ENCODE measurements at places on chromosomes 13 and 19.

DNA sequence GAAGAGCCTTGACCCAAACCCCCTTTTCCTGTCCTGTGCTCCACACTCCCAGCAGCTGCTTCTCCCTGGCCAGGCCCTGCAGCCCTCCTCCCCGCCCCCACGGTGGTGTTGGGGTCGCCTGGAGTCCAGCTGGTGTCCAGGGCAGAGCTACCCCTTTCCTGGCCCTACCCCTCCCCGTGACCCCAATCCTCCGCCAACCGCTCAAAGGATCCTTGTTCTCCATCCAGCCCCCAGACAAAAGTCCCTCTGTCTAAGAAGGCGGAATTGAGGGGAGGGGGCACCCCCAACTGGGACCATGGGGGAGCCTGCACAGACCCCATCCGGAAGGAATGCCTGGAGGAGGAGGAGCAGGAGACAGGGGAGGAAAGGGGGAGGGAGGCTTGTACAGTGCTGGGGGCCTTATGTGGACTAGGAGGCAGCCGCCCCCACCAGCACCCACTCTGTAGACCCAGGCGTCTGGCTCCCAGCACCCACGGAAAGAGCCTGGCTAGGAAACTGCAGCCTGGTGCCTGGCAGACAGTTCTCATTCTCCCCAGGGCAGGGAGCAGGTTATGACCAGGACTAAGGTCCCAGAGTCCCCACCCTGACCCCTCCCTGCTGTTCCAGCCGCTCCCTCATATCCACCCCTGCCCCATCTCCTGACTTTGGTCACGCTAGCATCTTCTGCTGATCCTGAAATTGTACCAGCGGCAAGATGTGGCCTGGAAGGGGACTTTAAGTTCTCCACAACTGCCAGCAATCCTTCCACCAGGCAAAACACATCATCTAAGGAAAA, at the start of gene FXYD3:
Gene FXYD3 (plus strand): TSS at position 647 of the 775 bp plus-strand sequence. CDS start 3,554 bp downstream, outside the sequence.
- H3K4me3 ChIP-seq = no peak within 1 kb of the TSS
- H3K27ac ChIP-seq = no peak within 1 kb of the TSS
- no peaks in the 10 kb centered on the region for H3K36me3 ChIP-seq
- H3K27me3 ChIP-seq = peaks cover 7% of the 10 kb centered on the region

DNA sequence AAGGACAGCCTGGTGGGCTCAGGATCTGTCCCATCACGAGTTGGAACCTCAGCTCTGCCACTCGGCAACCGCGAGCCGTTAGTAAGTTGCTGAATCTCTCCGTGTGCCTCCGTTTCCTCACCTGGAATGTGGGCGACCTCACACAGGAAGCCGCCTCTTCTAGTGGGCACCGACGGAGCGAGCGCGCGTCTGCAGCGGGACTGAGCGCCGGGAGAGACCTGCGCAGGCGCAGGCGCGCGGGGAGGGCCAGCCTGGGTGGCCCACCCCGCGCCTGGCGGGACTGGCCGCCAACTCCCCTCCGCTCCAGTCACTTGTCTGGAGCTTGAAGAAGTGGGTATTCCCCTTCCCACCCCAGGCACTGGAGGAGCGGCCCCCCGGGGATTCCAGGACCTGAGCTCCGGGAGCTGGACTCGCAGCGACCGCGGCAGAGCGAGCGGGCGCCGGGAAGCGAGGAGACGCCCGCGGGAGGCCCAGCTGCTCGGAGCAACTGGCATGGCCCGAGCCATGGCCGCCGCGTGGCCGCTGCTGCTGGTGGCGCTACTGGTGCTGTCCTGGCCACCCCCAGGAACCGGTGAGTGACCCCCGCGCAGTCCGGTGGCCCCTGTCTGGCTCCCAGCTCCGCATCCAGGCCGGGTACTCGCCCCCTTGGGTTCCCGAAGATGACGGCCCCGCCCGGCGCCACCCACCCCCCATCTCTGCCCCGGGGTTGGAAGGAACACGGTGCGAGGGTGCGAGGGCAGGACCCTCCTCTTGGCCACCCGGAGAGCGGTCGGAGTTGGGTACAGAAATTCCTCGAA, at the start of gene PVR:
Gene PVR (plus strand): TSS at position 306 of the 797 bp plus-strand sequence. CDS start 187 bp downstream, at position 493.
- peak within 1 kb of the TSS; percentile 84 for H3K4me3 ChIP-seq
- no peaks in the 10 kb centered on the region for H3K36me3 ChIP-seq
- H3K4me1 ChIP-seq = no peaks in the 10 kb centered on the region
- peaks cover 21% of the 10 kb centered on the region for H3K27me3 ChIP-seq
- H3K27ac ChIP-seq = no peak within 1 kb of the TSS

DNA sequence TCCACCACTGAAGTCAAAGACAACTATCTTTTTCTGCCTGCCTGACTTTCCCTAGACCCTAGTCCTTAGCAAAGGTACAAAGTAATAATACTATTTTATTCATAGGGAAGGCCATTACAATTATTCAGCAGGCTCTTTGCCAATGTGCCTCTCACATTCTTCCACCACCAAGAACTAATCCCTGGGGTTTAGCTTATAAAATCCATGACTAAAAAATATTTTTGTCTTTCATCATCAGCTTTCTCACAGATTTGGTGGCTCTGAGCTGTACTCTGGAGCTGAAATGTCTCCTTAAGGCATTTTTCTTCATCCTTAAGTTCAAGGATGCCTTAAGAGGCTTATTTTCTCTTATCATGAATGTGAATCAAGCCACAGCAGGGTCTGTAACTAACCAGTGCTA, 96.1 kb downstream of the OXGR1 start:
- H3K27ac ChIP-seq = no peak overlapping the region
- no peaks in the 10 kb centered on the region for H3K36me3 ChIP-seq
- no peaks in the 10 kb centered on the region for H3K4me1 ChIP-seq
- H3K27me3 ChIP-seq = no peaks in the 10 kb centered on the region
- DNase-seq = no peak

DNA sequence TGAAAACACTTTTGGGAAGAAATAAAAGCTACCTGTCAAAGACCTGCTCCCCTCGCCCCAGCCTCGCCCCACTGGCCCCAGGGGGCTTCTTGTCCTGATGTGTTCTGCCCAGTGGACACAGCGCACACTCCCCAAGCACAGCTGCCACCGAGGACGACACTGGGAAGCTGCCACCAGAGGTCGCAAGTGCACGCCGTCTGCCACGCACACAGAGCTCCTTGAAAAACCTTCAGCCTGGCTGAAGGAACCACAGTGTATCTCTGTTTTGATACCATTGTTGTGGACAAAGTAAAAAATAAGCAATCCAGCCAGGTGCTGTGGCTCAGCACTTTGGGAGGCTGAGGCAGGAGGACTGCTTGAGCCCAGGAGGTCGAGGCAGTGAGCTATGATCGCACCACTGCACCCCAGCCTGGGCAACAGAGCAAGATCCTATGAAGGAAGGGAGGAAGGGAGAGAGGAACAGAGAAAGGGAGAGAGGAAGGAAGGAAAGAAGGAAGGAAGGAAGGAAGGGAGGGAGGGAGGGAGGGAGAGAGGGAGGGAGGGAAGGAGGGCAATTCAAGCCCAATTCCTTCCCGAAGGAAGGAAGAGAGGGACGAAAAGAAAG, 57.3 kb downstream of the CEBPG start:
- H3K27me3 ChIP-seq = peaks cover 2% of the 10 kb centered on the region
- peaks cover 6% of the 10 kb centered on the region for H3K4me1 ChIP-seq
- H3K4me3 ChIP-seq = no peak overlapping the region

- H3K27ac ChIP-seq = no peak overlapping the region
- no peak overlapping the region for H3K4me3 ChIP-seq
- H3K4me1 ChIP-seq = no peaks in the 10 kb centered on the region
- DNase-seq = no peak
- H3K36me3 ChIP-seq = no peaks in the 10 kb centered on the region
Measured at GRCh38 chr13:67318398-67318797, 88.3 kb upstream of the PCDH9 start.

DNA sequence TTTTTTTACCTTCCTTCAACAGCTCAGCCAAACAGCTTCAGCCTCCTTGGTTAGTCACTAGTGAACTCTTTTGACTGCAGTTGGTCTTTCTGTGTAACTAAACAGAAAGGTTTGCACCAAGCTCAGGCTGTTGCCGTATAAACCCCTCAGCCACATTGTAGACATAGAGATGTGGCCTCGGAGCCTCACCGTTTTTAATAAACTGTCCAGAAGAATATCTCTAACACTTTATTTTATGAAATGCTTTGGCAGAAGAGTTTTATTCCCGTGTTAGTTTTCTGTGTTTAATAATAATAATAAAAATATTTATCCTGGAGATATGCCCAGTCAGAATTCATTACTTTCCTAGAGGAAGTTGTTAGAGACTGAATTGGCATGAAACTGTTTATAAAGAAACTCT, 171.7 kb upstream of the MAB21L1 start:
- DNase-seq = no peak
- H3K27me3 ChIP-seq = peaks cover 4% of the 10 kb centered on the region
- no peaks in the 10 kb centered on the region for H3K36me3 ChIP-seq
- H3K4me3 ChIP-seq = no peak overlapping the region
- H3K4me1 ChIP-seq = no peaks in the 10 kb centered on the region

- H3K4me3 ChIP-seq = no peak overlapping the region
- H3K27me3 ChIP-seq = peaks cover 22% of the 10 kb centered on the region
- DNase-seq = no peak
- H3K4me1 ChIP-seq = no peaks in the 10 kb centered on the region
Measured at GRCh38 chr19:50199259-50199555, 4.2 kb upstream of the MYH14 start.

GRCh38 chr13:43094901-43095300, 71.5 kb downstream of the DNAJC15 start:
- H3K4me3 ChIP-seq = no peak overlapping the region
- peak overlapping the region; percentile 37 for H3K27ac ChIP-seq
- H3K27me3 ChIP-seq = no peaks in the 10 kb centered on the region
- peaks cover 24% of the 10 kb centered on the region for H3K36me3 ChIP-seq
- DNase-seq = no peak

GRCh38 chr13:51158365-51158764, 47.3 kb upstream of the C13orf42 start:
- DNase-seq = no peak
- H3K27ac ChIP-seq = no peak overlapping the region
- H3K27me3 ChIP-seq = peaks cover 4% of the 10 kb centered on the region
- peaks cover 16% of the 10 kb centered on the region for H3K4me1 ChIP-seq
- H3K4me3 ChIP-seq = no peak overlapping the region

DNA sequence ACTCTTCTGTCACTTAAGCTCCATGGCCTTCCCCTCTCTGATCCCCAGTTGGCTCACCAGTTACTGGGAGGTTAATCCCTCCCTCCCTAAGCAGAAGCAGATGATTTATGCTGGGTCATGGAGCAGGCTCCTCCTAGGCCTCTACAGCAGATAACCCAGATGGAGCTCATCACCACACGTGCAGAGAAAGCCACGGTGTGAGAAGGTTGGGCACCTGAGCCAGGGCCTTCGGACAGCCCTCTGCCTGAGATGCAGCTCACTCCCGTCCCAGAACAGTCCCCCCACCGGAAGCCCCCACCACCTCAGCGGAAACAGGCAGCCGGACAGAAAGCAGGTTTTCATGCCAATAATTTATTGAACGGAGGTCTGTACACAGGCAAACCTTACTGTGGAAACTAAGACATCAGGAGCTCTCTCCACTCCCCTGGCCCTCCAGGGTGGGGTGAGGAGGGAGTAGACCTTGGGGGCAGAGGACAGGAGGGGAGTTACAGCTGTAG, 9.8 kb downstream of the ZNF526 start:
- H3K4me1 ChIP-seq = peaks cover 15% of the 10 kb centered on the region
- no peak overlapping the region for H3K4me3 ChIP-seq
- H3K27me3 ChIP-seq = no peaks in the 10 kb centered on the region
- DNase-seq = no peak
- H3K27ac ChIP-seq = no peak overlapping the region
- H3K36me3 ChIP-seq = peaks cover 46% of the 10 kb centered on the region

DNA sequence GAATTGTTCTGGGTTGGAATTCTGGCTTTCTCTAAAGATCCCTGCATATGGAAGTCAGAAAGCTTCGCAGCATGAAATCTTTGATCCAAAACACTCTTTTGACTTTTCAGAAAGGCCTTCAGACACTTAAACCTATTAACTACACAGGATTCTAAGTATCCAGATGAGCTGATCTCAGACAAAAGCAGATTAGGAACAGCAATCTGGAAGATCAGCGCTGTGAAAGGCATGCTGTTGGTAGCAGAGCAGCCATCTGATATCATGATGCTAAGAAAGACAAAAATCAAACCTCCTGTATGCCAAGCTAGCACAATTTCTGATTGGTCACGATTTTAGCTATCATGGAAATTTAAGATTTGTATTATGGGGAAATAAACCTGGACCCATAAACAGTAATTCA, 589.9 kb downstream of the GPC5 start:
- H3K27ac ChIP-seq = no peak overlapping the region
- no peaks in the 10 kb centered on the region for H3K36me3 ChIP-seq
- DNase-seq = no peak
- H3K4me3 ChIP-seq = no peak overlapping the region
- no peaks in the 10 kb centered on the region for H3K27me3 ChIP-seq
- no peaks in the 10 kb centered on the region for H3K4me1 ChIP-seq

GRCh38 chr13:44507639-44508038, 68.5 kb downstream of the TSC22D1 start:
- no peak overlapping the region for H3K4me3 ChIP-seq
- no peak for DNase-seq
- no peak overlapping the region for H3K27ac ChIP-seq
- H3K27me3 ChIP-seq = peaks cover 1% of the 10 kb centered on the region
- no peaks in the 10 kb centered on the region for H3K4me1 ChIP-seq

GRCh38 chr19:41616792-41617621, 9.9 kb downstream of the CEACAM4 start:
- H3K4me1 ChIP-seq = no peaks in the 10 kb centered on the region
- no peak overlapping the region for H3K27ac ChIP-seq
- H3K4me3 ChIP-seq = no peak overlapping the region
- H3K27me3 ChIP-seq = peaks cover 15% of the 10 kb centered on the region

GRCh38 chr13:46369506-46370277, 17.4 kb downstream of the RUBCNL start:
- H3K4me1 ChIP-seq = peaks cover 36% of the 10 kb centered on the region
- H3K4me3 ChIP-seq = no peak overlapping the region
- no peak overlapping the region for H3K27ac ChIP-seq
- H3K36me3 ChIP-seq = peaks cover 3% of the 10 kb centered on the region
- no peak for DNase-seq
- H3K27me3 ChIP-seq = no peaks in the 10 kb centered on the region

DNA sequence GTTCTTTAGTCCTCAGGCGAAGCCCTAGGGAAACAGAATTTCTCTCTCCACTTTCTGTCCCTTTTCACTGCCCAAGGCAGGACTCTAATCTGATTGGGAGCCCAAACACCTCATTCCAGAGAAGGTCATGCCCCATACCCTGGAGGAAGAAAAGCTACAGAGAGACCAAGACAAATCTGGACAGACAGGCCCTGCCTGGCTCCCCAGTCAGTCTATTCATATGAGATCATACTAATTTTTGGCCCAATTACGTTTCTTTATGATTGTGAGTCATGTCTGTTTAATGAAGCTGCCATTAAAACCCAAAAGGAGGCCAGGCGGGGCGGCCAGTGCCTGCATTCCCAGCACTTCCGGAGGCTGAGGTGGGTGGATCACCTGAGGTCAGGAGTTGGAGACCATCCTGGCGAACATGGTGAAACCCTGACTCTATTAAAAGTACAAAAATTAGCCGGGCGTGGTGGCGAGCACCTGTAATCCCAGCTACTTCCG, 3.3 kb upstream of the AP3D1 start:
- no peak overlapping the region for H3K4me3 ChIP-seq
- peaks cover 2% of the 10 kb centered on the region for H3K36me3 ChIP-seq
- peaks cover 1% of the 10 kb centered on the region for H3K27me3 ChIP-seq
- peaks cover 34% of the 10 kb centered on the region for H3K4me1 ChIP-seq
- DNase-seq = no peak

All from activated T-helper 1 cell treated with anti-CD3 and anti-CD28 coated beads, Interleukin-12 subunit alpha, Interleukin-12 subunit beta, Interleukin-2, Interleukin-4 antibody, amounts not matched to agents 30 ng/mL and 10 ng/mL and 1 ng/mL, durations not matched to agents 14 hours and 24 hours and 36 hours (primary cell).